ENCODE measurements at places on chromosomes 5 and 9.
A peak's percentile ranks its signal among the peaks of the same experiment; 100 is the strongest.

- DNase-seq = no peak
Observed at GRCh38 chr9:27383524-27383923, 86.6 kb upstream of the EQTN start.

- no peak for DNase-seq
Observed at GRCh38 chr9:110016340-110016739, 191.6 kb downstream of the C9orf152 start.

DNA sequence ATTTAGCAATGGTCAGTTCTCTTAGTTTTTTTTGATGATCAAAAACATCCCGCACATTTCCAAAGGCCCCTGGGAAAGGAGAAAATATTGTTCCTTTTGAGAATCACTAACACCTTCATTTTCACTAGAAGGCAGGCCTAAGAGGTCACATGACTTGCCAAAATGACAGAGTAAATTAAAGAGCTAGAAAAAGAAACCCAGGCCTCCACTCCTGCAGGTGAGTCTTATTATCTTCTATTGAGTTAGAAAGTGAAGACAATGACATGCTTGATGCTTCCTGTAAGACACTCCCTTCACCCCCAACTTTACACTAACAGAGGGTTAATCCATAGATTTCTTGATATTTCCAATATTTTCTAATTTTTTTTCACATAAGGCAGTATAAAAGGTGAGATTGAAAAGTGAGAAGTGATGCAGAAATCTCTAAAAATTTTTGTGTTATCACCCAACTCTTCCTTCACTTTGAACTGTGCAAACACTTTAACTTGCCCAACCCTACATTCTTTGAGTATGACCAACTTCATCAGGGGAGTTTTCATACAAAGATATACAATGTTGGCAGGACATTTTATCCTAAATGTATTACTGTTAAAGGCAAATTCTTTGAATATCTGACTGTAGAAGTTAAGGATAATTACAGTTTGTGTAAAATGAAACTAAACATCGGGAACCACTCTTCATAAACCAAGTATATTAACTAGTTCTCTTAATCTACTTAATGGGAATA, 57.1 kb downstream of the SUB1 start:
- no peak for DNase-seq

GRCh38 chr5:142495531-142495930, 170.7 kb upstream of the SPRY4 start:
- no peak for DNase-seq

- no peak for DNase-seq
Observed at GRCh38 chr5:79510638-79511037, 3.3 kb downstream of the HOMER1 start.

DNA sequence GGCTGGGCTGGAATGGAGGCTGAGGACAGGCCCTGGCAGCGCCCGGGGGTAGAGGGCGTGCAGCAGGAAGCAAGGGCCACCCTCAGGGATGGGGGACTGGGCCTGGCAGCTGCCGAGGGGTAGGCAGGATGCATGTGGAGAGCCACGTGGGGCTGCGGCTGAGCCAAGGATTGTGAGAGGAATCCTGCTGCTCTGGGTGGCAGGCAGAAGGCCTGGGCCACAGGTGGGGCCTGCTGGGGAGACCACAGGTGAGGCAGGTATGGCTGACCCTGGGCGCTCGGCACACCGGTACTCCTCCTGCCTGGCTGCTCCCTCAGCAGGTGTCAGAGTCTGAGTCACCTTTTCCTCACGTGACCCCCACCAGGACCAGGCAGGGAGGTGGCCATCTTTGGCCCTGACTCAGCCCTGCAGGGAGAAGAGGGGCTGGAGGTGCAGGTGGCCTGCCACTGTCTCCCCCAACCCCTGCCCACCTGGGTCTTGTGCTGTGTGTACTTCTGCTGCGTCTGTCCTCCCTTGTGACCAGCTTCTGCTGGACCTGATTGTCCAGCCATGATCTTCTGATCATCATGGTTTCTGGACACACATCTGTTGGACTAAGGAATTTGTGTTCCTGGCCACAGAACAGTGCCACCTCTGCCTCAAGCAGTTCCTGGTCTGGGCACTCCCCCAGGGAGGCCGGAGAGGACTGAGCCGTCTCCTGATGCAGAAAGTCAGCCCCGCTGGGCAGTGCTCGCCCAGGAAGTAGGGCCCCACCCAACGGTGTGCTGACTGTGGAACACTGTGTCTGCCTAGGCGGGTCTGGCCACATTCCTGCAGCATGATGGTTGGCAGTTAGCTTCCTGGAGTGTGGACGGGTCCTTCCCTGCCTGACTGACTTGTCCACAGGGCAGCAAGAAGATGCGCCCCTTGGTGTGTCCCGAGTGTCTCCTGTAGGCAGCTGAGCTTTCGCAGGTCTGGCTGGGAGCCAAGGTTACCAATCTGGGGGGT, 6.4 kb downstream of the ARRDC1 start:
- DNase-seq = no peak

DNA sequence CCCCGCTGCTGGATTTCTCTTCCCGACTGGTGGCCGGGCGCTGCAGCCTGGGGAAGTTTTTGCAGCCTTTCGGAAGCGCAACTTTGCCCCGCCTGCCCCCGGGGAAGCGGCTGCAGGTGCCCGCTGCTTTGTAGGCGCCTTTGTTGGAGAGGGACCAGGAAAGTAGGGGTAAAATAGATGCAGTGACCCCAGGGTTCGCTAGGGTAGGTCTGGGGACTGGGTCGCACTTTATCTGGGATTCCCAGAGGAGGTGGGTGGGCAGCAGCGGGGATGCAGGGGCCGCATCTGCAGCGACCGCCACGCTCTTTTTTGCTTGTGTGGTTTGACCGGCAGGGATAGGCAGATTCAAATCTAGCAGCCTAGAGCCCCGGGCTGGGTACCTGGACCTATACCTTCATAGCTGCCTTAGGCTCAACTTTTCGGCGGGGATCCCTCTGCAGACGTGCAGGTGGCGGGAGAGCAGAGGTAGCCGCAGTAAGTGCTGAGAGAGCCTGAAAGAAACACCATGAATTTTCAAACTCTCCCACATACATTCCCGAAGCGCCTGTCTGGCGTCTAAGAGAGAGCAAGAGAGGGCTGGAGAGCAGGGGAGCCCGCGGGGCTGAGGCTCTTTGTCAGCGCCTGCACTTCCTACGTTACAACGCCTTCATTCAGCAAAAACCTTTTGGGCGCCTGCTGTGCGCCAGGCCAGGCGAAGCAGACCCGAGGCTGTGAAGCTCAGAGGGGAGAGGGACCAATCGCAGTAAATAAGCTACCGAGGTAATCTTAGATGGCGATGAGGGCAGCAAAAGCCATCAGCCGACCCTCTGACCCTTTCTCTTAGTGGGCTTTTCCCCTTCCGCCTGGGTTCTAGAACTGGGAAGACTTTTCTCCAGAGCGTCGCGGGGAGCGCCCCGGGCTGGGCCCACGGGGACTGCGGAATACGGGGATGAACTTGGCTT, 642 bp downstream of the SV2C start:
- no peak for DNase-seq

- DNase-seq = no peak
Observed at GRCh38 chr5:72314571-72315172, 5.4 kb downstream of the MRPS27 start.

DNA sequence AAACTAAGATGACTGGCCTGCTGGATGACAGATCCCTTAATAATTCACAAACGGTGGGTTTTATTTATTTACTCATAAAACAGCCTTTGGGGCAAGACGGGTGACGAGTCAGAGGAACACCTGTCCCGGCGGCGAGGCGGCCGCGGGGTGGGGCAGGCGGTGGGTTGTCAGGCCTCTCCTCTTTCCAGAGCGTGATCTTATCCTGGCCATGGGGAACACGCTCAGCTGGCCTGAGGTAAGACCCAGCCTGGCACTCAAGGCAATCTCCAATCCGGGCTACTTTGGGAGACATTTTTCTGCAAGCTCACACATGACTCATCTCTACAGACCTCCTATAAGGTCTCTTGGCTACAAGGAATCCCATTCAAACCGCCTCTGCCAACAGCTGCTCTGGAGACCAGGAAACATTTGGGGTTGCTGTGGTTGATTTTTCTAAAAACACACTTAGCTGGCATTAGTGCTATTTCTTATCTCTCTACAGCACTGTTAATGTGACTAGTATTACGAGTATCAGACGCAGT, 6.3 kb downstream of the RAPGEF1 start:
- peak; percentile 19 for DNase-seq

DNA sequence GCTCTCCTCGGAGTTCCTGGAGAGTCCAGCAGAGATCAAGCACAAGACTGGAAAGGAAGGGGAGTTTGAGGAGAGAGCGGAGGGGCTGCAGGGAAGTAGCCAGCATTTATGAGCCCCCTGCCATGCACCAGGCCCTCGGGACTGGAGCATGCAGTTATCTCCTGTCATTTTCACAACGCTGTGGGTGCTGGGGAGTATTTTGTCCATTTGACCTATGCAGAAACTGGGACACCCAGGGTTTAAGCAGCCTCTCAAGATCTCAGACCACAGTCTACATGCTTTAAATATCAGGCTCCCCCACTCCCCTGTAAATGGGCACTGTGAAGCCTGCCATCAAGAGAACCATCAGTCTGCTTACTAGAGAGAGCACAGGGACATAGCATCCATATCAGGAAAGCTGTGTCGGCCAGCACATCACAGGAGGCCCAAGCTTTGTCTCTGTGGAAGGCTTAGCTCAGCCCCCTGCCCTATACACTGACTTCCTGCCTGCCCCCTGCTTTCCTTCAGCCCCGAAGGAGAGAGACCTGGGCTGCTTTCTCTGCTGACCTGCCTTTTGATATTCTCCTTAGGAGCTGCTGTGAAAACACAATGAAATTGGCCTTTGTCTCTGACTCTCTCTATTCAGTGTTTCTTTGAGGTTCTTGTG, 7.3 kb downstream of the FOXI1 start:
- DNase-seq = no peak

- no peak for DNase-seq
Observed at GRCh38 chr5:134139377-134139851, 24.9 kb downstream of the TCF7 start.

DNA sequence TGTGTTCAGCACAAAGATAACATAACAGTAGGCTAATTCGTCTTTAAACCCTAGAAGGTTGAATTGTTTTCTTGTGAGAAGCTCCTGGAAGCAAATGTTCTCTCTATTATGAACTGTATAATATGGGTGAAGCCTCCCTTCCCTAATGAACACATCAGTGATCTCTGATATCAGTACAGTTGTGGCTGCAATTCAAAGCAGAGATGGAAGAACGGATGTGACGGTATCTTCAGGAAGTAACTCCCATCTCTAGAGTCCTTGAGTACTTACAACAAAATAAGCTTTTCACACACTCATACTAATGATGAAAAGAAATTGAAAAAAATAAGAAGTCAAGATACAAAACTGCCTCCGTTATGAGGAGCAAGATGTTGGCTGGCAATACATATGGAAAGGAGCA, 4.5 kb downstream of the HCN1 start:
- DNase-seq = no peak

GRCh38 chr5:91443761-91444467, 60.8 kb upstream of the ARRDC3 start:
- no peak for DNase-seq

- DNase-seq = no peak
Observed at GRCh38 chr9:33161589-33162132, 5.5 kb downstream of the B4GALT1 start.

DNA sequence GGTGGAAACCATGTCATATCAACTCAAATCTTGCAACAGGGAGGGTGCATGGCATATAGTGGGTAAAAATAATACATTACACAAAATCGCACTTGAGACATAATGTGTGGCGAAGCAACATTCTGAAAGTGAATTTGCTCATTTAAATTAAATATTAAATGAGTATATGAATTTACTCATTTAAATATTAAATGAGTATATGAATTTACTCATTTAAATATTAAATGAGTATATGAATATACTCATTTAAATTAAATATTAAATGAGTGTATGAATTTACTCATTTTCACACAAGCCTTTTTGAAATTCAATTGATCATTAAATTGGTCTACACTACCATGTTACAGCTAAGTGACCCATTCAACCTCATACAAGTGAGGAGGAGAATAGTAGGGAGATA, 10.5 kb downstream of the MAST4 start:
- no peak for DNase-seq

GRCh38 chr9:127277099-127277498, 12.5 kb downstream of the GARNL3 start:
- no peak for DNase-seq

- DNase-seq = no peak
Observed at GRCh38 chr5:14909369-14909768, 37.8 kb upstream of the ANKH start.

- no peak for DNase-seq
Observed at GRCh38 chr9:78397045-78397444, 100.1 kb downstream of the PSAT1 start.

- DNase-seq = no peak
Observed at GRCh38 chr9:109739760-109740159, 40.2 kb upstream of the PALM2AKAP2 start.

- no peak for DNase-seq
Observed at GRCh38 chr9:133716564-133717112, 21.5 kb downstream of the SARDH start.

GRCh38 chr9:26775391-26775790, 117.2 kb downstream of the CAAP1 start:
- DNase-seq = no peak

DNA sequence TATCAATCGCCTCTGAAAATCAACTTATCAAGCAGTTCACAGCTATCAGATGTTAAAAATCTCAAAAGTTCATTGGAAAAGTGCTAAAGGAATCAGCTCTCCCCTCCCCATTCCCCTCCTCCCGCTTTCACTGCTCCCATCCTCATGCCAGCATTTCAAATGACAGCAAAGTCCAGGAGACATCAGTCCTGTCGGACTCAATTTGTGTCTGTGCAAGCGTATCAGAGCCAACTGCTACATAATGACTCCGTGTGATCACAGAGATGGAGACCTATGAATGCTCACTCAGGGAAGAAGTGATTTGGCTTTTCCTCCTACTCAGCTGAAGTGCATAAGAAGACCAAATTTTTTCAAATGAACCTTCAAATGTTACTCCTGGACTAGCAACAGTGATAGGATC, 937.2 kb upstream of the DMAC1 start:
- no peak for DNase-seq

DNA sequence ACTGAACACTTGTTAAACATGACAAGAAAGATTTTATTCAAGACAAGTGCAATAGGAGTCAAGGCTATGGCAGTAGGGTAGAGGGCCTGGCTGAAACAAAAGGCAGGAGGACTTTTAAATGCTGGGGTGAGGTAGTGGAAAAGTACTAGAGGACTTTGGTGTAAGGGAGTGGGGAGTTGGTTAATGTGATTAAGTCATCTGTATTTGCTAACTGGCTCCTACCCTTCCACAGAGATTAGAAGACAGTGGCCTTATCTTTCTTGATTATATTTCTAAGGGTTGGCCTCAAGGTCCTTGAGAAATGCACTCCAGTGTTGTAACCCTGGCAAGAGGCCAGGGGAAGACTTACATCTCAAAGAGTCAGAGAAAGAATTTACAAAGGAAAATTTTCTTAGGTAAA, 160.2 kb upstream of the FTMT start:
- no peak for DNase-seq

All from NCI-H1694 treated with DMSO at 0.1 percent for 48 hours (cell line).